Amniotic stem cell (primary cell): ENCODE measurements at places on chromosomes 5 and 9.

DNA sequence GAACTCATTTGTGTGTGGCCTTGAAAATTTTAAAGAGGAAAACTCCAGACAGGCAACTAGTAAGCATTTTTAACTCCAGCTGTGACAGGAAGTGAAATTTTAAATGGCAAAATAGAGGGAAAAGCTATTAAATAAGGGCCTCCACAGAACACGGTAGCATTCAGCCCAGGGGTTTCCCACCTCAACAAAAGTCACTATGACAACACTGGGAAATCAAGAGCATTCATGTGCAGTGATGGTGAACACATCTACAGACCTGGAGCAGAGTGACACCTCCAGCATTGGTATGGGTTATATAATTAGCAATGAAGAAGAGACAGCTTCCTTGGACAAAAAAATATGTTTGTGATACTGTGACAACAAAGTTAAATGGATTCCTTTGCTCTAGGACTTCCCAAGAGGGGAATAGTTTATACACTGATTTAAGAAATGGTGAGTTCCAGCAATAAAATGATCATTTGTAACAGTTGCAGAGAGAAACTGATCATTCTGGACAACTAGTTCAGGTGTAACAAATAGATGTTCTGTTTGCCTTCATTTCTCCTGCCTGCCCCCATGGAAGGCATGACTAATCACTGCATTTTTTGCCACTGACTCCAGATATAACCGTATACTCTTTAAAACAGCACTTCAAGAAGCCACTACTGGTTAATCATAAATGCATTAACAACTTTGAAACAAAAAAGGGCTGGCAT lies 93.3 kb upstream of the SLC44A1 start:
- DNase-seq = no peak

- no peak for DNase-seq
Measured at GRCh38 chr9:136119061-136119882, 597 bp upstream of the TMEM250 start.

- no peak for DNase-seq
Measured at GRCh38 chr9:124000161-124000783, 11.3 kb upstream of the LHX2 start.

DNA sequence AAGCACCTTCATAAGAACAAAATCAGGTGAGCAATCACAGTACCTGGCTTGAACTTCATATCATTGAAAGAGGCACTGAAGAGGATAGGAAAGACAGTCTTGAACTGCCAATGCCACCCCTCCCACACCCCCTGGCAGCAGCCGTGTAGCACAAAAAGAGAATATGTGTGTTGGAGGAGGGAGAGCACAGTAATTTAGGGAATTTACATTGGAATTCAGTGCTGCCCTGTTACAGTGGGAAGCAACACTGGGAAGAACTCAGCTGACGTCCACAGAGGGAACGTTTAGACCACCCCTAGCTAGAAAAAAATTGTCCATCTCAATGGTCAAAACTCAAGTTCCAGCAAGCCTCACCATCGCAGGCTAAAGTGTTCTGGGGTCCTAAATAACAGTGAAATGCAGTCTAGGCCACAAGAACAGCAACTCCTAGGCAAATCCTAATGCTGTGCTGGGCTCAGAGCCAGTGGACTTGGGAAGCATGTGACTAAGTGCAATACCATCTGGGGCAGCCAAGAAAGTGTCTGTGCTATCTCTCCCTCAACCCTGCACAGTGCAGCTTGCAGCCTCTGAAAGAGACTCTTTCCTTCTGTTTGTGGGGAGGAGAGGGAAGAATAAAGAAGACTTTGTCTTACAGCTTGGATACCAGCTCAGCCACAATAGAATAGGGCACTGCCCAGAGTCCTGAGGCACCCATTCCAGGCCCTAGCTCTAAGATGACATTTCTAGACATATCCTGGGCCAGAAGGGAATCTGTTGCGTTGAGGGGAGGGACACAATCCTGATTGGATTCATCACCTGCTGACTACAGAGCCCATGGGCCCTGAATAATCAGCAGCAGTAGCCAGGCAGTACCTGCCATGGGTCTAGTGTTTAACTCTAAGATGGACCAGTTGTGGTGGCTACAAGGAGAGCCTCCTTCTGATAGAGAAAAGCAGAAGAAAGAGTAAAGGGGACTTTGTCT lies 62.1 kb upstream of the VLDLR start:
- peak; percentile 80 for DNase-seq

DNA sequence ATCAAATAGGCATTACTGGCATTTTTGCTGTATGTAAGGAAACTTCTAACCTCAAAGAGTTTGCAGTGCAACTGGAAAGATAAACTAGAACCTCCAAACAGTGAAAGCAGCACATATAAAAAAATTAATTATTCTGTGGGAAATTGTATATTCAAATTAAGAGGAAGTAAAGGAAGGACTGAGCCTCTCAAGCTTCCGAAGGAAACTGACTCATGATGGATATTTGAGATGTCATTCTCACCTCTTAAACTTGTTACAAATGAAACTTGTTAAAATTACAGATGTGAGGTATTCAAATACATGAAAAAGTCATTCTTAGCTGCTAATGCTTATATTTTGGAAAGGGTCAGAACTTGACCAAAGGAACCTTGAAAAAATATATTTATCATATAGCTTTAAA lies 538.7 kb downstream of the PDE4D start:
- no peak for DNase-seq

- no peak for DNase-seq
Measured at GRCh38 chr5:2658881-2659470, 92.5 kb downstream of the IRX2 start.

GRCh38 chr5:173741729-173742431 lies 125.4 kb upstream of the BOD1 start:
- DNase-seq = no peak

DNA sequence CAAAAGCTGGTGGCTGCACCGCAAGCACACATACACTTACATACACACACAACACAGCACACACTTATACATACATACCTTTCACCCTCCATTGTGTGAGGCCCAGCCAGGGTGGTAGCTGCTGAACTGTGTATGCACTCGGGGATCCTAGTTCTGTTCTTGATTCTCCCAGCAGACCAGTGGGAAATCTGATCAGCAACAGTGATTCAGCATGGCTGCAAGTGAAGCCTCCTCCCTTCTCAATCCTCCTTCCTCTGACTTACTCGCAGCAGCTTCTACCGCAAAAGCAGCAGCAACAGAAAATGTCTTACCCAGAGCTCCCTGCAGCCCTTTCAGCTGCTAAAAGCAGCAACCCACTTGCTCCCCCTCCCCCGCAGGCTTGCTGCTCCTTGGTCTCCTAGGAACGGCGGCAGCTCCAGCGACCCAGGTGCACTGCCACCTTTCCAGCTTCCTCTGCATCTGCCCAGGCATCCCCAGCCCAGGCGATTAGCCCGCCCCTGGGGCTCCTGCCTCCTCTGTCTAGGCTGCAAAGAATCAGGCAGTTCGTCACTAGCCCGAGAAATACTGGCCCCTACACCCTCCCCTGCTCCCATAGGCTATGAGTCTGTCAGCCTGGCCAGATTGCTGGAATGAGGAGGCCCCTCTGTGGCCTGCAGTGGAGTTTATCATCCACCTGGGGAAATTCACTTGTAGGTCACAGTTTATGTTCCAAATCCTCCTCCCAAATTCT lies at the start of gene KLHL3:
TSS of gene KLHL3 (minus strand) at position 535 of the 730 bp plus-strand sequence. CDS start at position 92, 443 bp downstream.
- no peak for DNase-seq

- DNase-seq = no peak
Measured at GRCh38 chr5:22242532-22242931, 610.6 kb downstream of the CDH12 start.

DNA sequence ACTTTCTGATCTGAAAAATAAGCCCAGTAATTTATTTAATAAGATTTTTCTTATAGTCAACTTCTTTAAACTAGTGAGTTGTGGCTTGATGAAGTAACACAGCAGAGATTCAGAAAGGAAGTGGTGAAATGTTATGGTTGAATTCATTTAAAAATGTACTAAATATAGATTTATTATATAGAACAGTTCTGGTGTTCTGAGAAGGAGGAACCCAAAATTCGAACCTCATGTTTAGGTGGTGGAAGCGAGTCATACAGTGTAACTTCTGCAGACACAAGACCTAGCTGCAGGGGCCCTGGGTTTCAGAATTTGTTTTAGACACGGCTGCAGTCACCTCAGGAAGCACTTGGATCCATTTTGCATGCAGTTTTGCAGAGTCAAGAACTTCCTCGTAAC lies 188.2 kb downstream of the TRIO start:
- no peak for DNase-seq

DNA sequence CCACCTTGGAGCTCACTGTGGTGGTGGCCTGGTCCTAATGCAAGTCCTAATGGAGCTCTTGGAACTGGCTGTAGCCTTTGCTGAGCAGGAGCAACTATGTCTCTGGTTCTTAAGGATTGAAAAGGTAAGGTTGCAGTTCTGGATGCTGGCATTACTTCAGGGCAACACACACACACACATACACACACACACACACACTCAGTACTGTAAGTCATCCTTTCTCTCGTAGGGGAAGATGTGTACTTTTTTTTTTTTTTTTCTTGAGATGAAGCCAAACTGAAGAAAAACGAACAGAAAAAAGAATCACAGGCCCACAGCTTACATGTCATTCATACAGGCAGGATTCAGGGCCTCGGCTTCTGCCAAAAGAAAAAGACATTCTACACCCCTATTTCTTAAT lies 81.1 kb upstream of the RPS23 start:
- no peak for DNase-seq

- DNase-seq = no peak
Measured at GRCh38 chr5:79107020-79107796, 4.4 kb upstream of the BHMT start.

DNA sequence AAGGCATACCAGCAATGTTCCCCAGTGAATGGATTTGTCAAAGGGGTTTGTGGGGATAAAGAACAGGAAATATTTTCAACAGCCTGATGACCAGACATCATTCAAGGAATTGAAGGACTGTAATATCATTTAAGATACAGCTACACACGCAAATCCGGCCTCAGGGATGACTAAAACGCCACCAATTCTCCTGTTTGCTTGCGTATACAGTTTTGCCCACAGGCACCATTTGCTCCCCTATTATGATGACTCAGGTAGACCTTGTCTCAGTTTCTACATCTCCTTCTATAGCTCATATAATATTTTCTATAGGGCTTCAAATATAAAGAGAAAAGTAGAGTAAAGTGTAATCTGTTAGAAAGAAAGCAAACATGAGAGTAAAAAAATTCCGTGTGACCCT lies 29.7 kb upstream of the ITGA1 start:
- DNase-seq = no peak

- DNase-seq = no peak
Measured at GRCh38 chr9:134358026-134358661, 31.9 kb downstream of the RXRA start.

GRCh38 chr5:90381213-90381929 lies 28.2 kb downstream of the CETN3 start:
- no peak for DNase-seq

- no peak for DNase-seq
Measured at GRCh38 chr5:127875235-127876021, 172.2 kb downstream of the CCDC192 start.

GRCh38 chr5:171872666-171873065 lies 87.0 kb downstream of the SMIM23 start:
- no peak for DNase-seq

- DNase-seq = peak; percentile 68
Measured at GRCh38 chr5:32805971-32806638, 95.0 kb downstream of the NPR3 start.

DNA sequence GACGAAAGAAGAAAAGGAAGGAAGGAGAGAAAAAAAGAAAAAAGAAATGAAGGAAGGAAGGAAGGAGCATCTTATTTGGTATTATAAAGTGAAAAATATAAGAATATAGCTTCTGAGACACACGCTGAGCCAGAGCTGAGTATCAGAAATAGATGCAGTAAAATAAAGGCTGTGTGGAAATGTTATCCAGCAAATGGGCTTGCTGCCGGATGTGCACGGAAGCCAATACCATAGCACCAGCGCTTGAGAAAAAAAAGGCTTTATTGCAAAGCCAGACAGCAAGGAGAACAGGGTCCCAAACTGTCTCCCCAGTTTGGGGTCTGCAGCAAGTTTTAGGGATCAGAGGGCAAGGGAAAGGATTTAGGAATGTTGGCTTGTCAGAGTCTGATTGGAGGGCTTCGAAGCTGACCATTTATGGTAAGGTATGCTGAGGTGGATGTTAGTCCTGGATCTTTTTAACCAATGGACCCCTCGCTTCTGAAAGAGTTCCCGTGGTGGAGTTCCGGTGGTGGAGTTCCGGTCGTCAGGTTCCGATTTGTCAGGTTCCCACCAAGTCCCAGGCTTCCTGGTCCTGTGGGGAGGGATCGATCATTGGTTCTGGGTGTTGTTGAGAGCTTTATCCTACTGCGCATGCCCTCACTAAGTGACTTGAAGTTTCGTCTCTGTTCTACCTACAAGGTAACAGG lies 70.4 kb downstream of the SFXN1 start:
- DNase-seq = no peak

DNA sequence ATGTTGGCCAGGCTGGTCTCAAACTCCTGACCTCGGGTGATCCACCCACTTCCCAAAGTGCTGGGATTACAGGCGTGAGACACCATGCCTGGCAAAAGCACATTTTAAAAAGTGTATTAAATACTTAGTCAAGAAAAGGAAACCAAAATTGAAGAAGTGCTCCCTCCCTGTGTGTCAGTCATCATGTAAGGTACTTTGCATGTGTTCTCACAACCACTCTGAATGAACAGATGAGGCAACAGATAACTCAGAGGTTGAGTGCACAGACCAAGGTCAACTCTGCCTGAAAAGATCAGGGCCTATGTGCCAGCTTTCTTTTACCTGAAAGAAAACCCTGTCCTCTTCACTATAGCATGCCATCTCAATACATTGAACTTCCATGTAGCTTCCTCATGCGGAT lies 289.7 kb downstream of the MRPS30 start:
- no peak for DNase-seq

- no peak for DNase-seq
Measured at GRCh38 chr5:11494340-11494739, 409.9 kb downstream of the CTNND2 start.

- DNase-seq = no peak
Measured at GRCh38 chr5:175035882-175036533, 311.6 kb downstream of the MSX2 start.

- no peak for DNase-seq
Measured at GRCh38 chr5:78056901-78057514, 237.5 kb downstream of the AP3B1 start.
